BJ (cell line): ENCODE measurements at places on chromosomes 4 and X. TPM values are rescaled to one million over a fixed set of nuclear protein-coding genes. Genes with fewer than 3 reads are reported as not detected.

SLC2A9 gene
- polyA plus RNA-seq = 5.0 and 6.4 TPM in 2 replicates

DNA sequence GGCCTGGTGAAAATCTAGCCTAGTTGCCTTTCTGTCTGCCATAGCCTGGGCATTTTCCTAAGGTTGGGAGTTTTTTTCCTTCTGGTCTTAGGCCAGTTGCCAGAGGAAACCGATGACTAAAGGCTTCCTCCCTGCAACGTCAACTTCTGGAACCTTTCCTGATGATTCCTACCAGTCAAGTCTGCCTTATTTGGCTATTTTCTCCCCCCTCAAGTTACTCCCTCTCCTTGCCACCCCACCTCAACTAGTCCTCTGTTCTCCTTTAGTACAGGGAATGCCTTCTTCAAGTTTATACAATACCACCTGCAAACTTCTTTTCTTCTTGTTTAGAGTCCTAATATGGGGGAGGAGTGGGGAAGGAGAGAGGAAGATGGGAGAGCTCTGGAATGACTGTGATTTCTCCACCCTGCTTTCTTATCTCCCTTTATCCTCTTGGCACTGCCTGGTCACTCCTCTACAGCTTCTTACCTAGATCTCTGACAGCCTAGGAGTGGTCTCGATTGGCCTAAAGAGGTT, 10.6 kb downstream of the MSN start:
- peak; percentile 56 for DNase-seq

GRCh38 chr4:176377780-176378179, 58.0 kb downstream of the SPCS3 start:
- no peak for DNase-seq

DNA sequence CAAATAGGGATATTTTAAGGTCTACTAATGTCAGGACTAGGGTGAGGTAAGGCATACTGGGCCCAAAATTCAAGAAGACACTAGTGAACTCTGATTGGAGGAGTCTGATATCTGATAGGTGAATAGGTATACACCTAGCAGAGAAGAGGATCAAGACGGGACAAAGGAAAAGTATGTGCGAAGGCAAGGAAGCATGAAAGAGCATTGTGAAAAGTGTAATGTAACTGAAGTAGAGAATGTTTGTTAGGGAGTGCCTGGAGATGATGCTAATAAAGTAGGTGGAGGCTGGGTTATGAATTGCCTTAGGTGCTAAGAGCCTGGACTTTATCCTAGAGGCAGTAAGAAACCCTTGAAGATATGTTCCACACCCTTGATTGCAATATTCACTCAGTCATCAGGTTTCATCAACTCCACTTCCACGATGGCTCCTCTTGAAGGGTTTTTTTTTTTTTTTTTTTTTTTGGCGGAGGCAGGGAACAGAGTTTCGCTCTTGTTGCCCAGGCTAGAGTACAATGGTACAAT, 49.9 kb upstream of the XIAP start:
- DNase-seq = no peak

DNA sequence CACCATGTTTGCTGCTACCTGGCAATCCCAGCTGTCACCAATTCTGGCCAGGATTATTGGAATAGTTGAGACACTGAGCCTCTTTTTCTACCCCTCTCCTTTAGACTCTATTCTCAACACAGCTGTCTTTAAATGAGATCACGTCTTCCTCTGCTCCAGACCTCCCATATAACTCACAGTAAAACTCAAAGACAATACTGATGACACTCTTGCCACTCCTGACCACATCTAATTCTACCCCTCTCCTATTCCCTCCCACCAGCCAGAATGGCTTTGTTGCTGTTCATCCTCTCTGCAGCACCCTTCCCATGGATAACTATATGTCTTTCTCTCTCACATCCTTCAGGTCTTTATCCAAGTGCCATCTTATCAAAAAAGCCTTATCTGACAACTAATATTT, 188.6 kb upstream of the IL15 start:
- DNase-seq = no peak

GRCh38 chrX:135327299-135327698, 18.0 kb downstream of the ETDC start:
- no peak for DNase-seq

AWAT2 gene
- not detected in 2 replicates for polyA plus RNA-seq

NLRP2B gene
- polyA plus RNA-seq = not detected in 2 replicates

DNA sequence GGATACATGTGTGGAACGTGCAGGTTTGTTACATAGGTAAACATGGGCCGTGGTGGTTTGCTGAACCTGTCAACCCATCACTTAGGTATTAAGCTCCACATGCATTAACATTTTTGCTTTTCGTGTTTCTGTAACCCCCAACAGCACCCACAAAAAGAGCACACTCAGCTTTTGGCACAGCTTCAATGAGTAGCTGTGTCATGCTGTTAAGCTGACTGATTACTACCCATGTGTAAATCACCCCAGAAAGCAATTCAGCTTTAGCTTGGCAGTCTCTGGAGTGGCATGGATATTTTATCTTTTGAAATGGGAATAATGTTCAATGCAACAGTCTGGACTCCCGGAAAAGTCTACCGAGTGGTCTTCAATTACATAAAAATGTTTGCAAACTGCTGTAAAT, 734.3 kb downstream of the STIM2 start:
- no peak for DNase-seq

GRCh38 chr4:168437192-168437943, 42.9 kb downstream of the DDX60L start:
- no peak for DNase-seq

LPAR4 gene
- polyA plus RNA-seq = 0.05 and 0.07 TPM in 2 replicates

PAGE2 gene
- polyA plus RNA-seq = not detected in 2 replicates

DNA sequence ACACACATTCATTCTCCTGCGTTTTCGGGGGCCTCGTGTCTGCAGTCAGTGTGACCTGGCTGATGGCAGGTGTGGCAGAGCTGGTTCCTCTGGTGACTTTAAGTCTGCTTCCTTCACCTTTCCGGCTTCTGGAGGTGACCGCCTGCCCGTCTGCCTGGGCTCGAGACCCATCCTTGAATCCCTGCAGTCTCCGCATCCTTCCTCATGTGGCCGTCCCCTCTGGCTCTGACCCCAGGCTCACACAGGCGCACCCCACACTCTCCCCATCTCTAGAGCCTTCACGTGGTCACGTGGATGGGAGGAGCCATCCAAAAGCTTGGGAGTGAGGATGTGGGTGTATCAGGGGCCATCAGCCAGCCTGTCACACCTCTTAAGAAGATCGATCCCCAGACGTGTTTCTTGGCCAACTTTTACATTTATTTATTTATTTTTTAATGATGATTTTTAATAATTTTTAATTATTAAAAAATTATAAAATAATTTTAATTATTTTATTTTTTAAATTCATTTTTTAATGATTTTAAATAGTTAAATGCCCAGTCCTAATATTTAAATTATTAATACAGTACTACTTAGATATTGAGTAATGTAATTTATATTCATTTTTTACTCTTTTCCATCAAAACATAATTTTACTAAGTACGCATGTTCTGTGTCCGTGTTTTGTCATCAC, 20.9 kb downstream of the RGS12 start:
- DNase-seq = no peak

- DNase-seq = no peak
Observed at GRCh38 chrX:47224896-47225290, 6.4 kb downstream of the CDK16 start.

GRCh38 chr4:151481813-151482212, 72.8 kb downstream of the FHIP1A start:
- no peak for DNase-seq

ASMTL gene
- 22.9 and 33.7 TPM in 2 replicates for polyA plus RNA-seq

DNA sequence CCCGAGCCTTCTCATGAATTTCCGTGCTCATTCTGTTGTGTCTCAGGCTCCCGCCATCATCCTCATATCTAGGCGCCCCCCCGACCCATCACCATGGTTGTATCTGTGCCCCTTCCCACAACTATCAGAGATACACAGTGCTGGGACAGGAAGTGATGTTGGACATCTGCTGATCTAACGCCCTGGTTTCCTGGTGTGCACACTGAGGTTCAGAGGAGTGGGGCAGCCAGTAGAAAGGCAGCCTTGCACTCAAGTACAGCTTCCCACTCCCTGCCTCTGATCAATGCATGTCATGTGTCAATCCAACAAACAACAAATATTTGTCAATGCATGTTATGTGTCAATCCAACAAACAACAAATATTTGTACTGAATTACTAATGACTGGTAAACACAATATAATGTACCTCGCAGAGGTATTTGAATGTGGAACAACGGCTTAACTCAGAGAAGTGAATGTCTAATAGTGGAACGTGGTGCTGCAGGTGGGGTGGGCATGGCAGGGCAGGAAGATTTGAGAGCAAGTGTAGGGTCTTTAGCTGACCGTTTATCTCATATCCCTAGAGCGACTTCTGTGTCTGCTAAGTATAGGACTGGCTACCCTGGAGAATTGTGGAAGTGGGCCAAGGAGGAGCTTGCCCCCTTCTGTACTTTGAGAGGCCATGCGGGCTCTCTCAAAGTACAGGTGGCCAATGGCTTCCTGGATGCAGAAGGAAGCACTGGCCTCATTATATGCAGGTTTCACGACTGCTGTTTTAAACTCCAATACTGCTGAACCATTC, 10.3 kb upstream of the SEL1L3 start:
- no peak for DNase-seq

DNA sequence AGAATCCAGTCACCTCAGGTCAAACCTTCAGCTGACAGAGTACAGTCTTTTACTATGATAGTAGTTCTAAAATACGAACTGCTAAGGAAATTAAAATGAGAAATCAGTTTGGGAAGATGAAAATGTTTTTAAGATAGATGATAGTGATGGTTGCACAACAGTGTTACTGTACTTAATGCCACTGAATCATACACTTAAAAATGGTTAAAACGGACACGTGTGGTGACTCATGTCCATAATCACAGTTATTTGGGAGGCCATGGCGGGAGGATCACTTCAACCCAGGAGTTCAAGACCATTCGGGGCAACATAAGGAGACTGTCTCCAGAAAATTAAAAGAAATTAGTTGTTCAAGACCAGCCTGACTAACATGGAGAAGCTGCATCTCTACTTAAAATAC, 41.4 kb downstream of the ABHD18 start:
- no peak for DNase-seq

FGFBP2 gene
- polyA plus RNA-seq = not detected in 2 replicates

DNA sequence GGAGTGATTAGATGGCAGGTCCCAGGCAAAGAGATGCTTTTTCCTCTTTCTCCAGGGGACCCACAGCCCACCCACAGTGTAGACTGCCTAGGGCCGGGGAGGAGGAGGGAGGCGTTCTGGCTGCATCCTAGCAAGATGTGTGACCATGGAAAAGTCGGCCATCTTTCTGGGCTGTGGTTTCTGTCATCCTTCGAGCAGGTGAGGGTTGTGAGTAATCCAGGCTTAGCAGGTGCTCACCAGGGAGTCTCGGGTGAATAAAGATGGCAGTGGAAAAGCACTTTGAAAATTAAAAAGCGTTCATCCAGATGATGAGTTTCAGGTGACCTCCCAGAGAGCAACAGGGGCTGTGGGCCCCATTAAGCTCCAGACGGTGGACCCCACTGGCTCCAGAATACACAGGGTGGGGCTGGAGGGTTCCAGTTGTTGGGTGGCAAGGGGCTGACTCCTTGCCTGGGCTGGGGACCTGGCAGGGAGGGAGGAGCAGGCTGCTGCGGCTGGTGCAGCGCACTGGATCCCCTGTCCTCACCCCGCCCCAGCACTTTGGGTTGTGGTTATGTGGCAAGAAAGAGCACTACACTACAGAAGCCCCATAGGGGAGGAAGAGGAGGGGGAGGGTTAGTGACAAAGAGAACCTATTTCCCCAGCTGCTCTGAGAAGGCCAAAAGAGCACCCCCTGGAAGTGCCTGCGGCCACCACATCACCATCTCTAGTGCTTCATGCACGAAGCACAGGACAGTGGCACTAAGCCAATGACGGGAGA, 23.7 kb downstream of the ELF4 start:
- no peak for DNase-seq

- DNase-seq = no peak
Observed at GRCh38 chr4:151356510-151356909, 31.1 kb upstream of the SH3D19 start.

- DNase-seq = no peak
Observed at GRCh38 chrX:146154191-146154590, 336.6 kb downstream of the SLITRK2 start.

DNA sequence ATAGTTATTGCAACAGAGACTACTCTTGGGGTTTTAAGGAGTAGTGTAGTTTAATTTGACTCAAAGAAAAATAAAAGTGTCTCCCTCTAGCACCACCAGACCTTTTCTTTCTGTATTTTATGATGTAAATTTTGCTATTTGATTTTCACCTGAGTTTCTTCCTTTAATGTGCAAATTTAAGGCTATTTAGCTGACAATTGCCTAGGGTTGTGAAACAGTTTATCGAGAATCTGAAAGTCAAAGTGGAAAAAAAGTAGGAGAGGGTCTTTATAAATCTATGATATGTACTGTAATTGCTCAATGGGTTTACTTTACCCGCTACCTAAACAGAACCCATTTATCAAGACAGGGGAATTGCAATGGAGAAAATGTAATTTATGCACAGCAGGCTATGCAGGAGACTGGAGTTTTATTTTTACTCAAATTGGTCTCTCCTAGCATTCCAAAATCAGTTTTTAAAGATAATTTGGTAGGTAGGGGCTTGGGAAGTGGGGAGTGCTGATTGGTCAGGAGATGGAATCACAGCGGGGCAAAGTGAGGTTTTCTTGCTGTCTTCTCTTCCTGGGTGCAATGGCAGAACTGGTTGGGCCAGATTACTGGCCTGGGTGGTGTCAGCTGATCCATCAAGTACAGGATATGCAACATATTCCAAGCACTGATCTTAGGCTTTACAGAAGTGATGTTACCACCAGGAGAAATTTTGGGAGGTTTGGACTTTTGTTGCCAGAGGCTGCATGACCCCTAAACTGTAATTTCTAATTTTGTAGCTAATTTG, 228.6 kb upstream of the TACR3 start:
- DNase-seq = no peak

CA5B gene
- polyA plus RNA-seq = 7.4 and 8.6 TPM in 2 replicates
